Dorsolateral prefrontal cortex (tissue), 122 donors: ENCODE measurements at places on chromosomes 6 and 20. TPM values are rescaled to one million over a fixed set of nuclear protein-coding genes. Genes with fewer than 3 reads are reported as not detected.

The CAPN11 gene
- not detected for total RNA-seq

GRCh38 chr20:37559312-37560027, 31.8 kb upstream of the BLCAP start:
- DNase-seq: no peak

The SLC4A11 gene
- total RNA-seq: 2.1 TPM

DNA sequence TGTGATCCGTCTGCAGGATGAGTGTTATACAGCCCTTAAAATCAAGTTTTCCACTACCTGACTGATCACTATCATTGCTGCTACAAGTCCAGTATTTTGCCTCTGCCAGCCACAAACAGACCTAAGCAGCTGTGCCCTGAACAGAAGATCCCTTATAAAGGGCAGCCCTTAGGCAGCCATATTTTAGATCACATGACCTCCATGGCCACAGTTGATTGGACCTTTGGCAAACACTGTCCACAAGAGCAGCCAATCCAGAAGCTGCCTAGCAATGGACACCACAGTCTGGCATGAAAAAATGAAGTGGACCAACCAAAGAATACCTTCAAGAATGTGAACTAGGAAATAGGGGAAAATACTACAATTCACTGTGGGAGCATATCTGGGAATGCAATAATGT, 50.8 kb downstream of the MC3R start:
- no peak for DNase-seq

- DNase-seq: no peak
Observed at GRCh38 chr6:109491207-109491938, 8.4 kb upstream of the ZBTB24 start.

GRCh38 chr20:992801-993535, 9.1 kb downstream of the RSPO4 start:
- no peak for DNase-seq

The DOK5 gene
- total RNA-seq: 16.7 TPM

GRCh38 chr6:141548966-141549365, 583.8 kb upstream of the GJE1 start:
- DNase-seq: no peak

The COL11A2 gene
- 5.7 TPM for total RNA-seq

DNA sequence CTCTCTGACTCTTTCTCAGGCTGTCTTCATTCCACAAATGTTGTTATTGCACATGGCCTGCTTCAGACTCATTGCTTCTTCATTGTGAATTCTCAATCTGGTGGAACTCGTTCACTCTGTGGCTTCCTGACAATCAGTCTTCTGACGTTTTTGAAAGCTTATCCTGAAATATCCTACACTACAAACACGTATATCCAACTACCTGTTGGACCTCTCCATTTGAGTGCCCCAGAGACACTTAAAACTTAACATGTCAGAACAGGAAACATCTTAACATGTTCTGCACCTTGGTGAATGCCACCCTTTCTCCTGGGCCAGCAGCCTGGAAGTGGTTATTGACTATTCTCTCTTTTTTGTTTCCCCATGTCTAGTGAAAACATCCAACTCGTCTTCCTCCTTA, 50.8 kb downstream of the AIG1 start:
- DNase-seq: no peak

The HEY2 gene
- total RNA-seq: 5.7 TPM

The PTK6 gene
- total RNA-seq: not detected

- no peak for DNase-seq
Observed at GRCh38 chr6:139172151-139172550, 37.3 kb downstream of the HECA start.

DNA sequence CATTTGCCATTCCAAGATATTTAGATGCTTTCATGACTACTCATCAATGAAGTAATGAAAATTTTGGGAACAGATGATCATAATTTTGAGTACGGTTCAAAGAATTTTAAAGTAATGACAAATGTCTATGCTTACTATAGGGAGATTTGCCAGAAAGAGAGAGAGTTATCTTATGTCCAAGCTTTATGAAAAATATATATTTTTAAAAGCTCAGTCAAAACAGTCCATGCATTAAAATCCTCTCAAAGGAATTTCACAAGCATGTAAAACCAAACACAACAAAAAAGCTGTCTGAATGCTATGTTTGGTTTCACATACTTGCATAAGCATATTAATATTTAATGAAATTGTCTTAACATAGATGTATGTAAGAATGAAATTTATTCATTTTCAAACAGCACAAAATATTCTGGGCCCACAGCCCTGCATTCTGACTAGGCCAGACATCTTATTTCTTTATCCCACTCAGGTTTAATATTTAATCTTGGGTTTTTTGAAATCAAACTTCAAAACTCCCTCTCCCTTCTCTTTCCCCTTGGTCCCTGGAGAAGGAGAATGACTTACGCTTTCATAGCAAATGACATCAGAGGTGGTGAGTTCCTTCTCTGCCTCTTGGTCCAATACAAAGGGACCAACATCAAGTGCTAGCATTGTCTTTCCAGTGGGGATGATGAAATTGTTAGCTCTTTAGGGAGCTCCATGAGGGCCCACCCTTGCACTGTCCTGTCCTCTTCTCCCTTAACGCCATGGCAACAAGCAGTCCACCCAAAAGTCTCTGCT, 94.2 kb downstream of the ADAT2 start:
- DNase-seq: no peak
